H1 (cell line): ENCODE measurements at places on chromosomes 2 and 18. TPM values are rescaled to one million over a fixed set of nuclear protein-coding genes. Genes with fewer than 3 reads are reported as not detected.

GYPC gene
- total RNA-seq = 26.7 and 26.8 TPM in 2 replicates

DYNAP gene
- 0.15 and 0.22 TPM in 2 replicates for total RNA-seq

DNA sequence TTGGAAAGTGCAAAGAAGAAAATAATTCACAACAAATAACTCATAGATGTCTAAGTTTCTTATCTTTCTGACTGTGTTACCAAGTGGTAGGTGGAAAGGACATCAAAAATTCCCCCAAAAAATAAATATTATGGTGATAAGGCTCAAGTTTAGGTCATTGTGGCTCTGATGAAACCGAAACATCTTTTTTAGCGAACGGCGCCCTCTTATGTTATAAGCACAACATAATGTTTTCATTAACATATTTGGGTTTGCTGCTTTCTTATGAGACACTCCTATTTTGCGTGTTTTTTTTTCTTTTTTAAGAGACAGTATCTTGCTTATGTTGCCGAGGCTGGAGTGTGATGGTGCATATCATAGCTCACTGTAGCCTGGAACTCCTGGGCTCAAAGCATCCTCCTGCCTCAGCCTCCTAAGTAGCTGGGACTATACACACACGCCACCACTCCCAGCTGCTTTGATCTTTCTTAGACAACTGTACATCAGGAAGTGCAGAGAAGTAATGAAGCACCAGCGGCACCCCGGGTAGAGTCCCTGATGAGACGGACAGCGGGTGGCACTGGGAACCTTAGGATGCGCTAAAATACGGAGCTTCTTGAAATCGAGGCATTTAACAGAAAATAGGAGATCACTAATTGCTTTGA, 38.5 kb upstream of the SLC35G4 start:
- H3K27me3 ChIP-seq = no peaks in the 10 kb centered on the region
- no peaks in the 10 kb centered on the region for H3K36me3 ChIP-seq
- H3K4me1 ChIP-seq = no peaks in the 10 kb centered on the region; the same call in 1 of the 2 replicates
- H3K4me3 ChIP-seq = no peak overlapping the region
- no peak overlapping the region for H3K27ac ChIP-seq

DNA sequence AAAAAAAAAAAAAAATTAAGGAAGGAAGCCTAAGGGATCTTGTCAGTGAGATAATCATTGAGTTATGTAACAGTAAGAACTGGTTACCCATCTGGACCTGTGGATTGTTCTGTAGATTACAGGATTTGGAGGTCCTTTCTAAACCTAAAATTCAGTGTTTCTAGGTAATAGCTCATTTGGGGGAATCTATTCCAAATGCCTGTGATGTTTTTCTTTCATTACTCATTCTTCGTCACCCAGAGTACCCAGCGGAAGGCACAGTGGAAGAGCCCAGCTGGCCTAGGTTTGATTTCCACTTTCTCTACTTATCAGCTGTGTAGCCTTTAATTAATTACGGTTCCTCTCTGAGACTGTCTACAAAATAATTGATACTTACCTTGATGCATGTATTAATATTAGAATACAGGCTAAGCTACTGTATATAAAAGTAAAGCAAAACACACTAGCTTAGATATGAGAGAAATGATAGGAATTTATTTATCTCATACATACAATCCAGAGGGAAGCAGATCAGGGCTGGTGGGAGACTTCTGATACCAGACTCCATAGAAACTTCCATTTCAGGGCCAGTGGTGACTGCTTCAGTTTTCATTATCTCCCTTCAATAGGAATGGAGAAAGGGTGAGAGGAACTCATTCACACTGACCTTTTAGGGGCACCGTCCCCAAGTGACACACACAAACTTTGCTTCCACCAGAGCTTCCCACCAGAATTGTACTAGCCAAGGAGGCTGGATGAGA, 115.8 kb upstream of the NOSTRIN start:
- no peaks in the 10 kb centered on the region for H3K36me3 ChIP-seq
- no peak overlapping the region for H3K4me3 ChIP-seq
- H3K27me3 ChIP-seq = no peaks in the 10 kb centered on the region
- H3K4me1 ChIP-seq = no peaks in the 10 kb centered on the region
- DNase-seq = no peak

- H3K36me3 ChIP-seq = no peaks in the 10 kb centered on the region; the same call in 1 of the 2 replicates
- H3K4me3 ChIP-seq = no peak overlapping the region
- no peak overlapping the region for H3K27ac ChIP-seq
- no peaks in the 10 kb centered on the region; the same call in 1 of the 2 replicates for H3K4me1 ChIP-seq
- no peak for DNase-seq
These were observed 15.5 kb upstream of the CLASP1 start for GRCh38 chr2:121664713-121665112.

- H3K27ac ChIP-seq = no peak overlapping the region
- H3K36me3 ChIP-seq = no peaks in the 10 kb centered on the region
- H3K27me3 ChIP-seq = no peaks in the 10 kb centered on the region
- H3K4me3 ChIP-seq = no peak overlapping the region
- no peaks in the 10 kb centered on the region for H3K4me1 ChIP-seq
- DNase-seq = no peak
These were observed 339.5 kb downstream of the GULP1 start for GRCh38 chr2:188631037-188631809.

DNA sequence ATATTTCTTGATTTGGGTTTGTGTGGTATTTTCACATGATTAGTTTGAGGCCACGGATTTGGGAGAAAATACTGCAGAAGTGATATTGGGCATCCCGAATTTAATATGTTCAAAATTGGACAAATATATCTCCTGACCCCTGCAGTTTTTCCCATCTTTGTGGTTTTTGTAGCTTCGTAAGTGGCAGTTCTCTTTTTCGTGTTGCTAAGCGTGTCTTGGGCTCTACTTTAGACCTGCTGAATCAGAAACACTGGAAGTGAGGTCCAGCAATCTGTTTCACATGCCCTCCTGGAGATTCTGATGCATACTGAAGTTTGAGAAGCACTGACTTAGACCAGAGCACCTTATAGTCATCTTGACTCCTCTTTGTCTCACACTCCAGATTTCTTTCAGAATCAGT, 98.3 kb downstream of the EPB41L5 start:
- no peak for DNase-seq
- H3K27me3 ChIP-seq = no peaks in the 10 kb centered on the region
- no peaks in the 10 kb centered on the region for H3K36me3 ChIP-seq
- H3K4me3 ChIP-seq = no peak overlapping the region

- no peak overlapping the region for H3K27ac ChIP-seq
- H3K36me3 ChIP-seq = no peaks in the 10 kb centered on the region
- H3K27me3 ChIP-seq = no peaks in the 10 kb centered on the region
- no peaks in the 10 kb centered on the region for H3K4me1 ChIP-seq
- DNase-seq = no peak
These were observed 41.1 kb downstream of the CDK15 start for GRCh38 chr2:201847481-201847880.
